ENCODE measurements at places on chromosomes 2 and 18.

DNA sequence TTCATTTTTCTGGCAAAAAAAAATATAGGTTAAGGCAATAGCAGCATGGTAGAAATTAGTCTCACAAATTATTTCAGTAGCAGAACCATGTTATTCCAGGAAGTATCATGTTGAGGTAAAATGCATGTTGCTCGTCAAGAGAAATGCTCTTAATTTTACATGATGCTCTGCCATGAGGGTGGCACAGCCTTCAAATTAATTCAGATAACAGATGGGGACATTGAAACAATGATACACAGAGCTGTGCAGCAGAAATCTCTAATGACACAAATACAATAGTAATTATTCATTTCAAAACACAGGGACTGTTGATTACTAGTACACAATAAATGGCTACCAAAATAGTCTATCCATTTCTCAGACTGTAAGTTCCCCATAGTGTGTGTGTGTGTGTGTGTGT, 24.8 kb downstream of the GAREM1 start:
- no peak for DNase-seq

DNA sequence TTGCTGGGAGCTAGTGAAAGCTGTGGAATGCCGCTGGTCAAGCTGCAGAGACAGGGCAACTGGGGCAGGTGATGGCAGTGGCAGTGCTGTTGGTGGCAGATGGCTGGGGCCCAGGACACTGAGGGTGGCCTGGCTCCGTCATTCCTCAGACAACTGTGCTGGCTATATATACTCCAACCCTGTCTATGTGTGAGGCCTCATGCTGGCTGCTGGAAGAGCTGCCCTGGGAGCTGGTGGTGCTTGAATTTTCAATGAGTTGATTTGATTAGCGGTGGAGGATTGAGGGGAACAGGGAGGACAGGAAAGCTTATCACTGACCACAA, 66.5 kb upstream of the TMEM200C start:
- DNase-seq: no peak

DNA sequence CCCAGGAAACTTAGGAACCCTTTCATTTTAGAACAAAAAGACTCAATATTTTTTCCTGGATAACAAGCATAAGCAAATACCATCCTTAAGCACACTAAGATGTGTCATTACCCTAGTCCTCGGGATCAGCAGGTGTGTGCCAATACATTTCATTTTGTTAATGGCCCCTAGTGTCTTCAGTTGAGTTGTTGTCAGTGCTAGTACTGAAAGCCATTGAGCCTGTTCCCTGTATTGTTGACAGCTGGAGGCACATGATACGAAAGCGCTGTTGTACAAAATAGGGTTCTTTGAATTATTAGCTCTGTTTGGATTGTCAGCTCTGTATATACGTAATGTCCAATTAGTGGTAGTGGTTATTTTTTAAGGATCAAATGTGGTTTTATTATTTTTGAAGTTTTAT, 29.5 kb downstream of the VAPA start:
- no peak for DNase-seq

GRCh38 chr2:240435457-240435947, at the start of gene GPC1:
Gene GPC1 (plus strand): TSS chr2:240435663. CDS start chr2:240435919, 256 bp downstream.
- DNase-seq: peak; percentile 84

DNA sequence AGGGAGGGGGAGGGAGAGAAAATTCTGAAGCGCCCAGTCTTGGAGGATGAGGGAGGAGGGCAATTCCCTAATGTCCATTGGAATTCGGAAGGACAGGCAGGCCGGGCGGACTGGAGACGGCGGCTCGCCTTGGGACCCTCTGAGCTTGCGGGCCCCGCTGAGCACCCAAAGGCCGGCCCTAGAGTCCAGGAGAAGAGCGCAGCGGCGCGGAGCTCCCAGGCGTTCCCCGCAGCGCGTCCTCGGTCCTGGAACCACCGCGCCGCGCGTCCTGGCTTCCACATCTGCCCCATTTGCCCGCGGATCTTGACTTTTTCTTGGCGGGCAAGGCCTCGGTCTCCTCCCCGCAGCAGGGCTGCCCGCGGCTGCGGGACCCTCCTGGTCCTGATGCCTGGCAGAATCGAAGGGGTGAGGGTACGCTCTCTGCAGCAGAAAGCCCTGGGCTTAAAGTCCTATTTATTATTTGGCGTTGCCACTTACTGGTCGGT, 675 bp upstream of the MLPH start:
- DNase-seq: peak; percentile 38

- no peak for DNase-seq
Measured at GRCh38 chr2:111072220-111072871, 48.4 kb upstream of the BCL2L11 start.

- no peak for DNase-seq
Measured at GRCh38 chr2:37679072-37679695, 7.7 kb upstream of the CDC42EP3 start.

- no peak for DNase-seq
Measured at GRCh38 chr2:15706424-15706823, 114.8 kb downstream of the DDX1 start.

DNA sequence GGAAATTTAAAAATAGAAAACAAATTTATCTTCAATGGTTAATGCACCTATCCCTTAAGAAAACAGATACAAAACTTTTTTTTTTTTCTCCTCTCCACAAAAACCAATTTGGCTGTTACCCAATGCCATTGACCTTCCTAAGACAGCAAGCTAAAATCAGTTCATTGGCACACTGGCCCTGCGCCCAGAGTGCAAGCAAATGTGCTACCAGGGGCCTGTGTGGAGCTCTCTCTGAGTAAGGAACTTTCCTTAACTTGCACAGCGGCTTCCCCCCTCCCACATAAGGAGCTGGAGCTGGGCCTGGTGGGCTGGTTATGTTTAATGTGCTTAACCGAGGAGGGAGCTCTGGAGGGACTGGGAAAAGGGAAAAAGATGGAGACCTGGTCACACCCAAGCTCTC, 17.6 kb upstream of the POU3F3 start:
- no peak for DNase-seq

- peak; percentile 71 for DNase-seq
Measured at GRCh38 chr2:46490521-46491141, 11.3 kb downstream of the TMEM247 start.

DNA sequence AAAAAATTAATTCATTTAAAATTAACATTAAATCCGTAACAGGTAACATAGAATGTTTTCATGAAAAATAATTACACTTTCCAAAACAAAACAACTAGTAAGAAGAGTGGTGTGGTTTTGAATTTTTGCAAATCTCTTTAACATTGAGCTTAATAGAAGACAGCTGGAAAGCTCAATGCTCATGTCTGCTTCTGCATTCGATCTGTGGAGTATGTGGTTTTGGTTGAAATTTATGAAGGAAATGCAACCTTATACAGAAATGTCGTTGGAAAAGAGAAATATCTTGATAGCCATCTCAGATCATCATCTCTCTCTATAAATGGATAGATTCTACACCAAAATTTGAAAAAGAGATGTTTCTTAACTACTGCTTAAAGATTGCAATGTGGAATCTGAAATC, 17.3 kb upstream of the FHL2 start:
- no peak for DNase-seq

GRCh38 chr2:47899915-47900816, 6.1 kb downstream of the FBXO11 start:
- DNase-seq: no peak

- DNase-seq: no peak
Measured at GRCh38 chr2:176493909-176494308, 224.7 kb downstream of the MTX2 start.

DNA sequence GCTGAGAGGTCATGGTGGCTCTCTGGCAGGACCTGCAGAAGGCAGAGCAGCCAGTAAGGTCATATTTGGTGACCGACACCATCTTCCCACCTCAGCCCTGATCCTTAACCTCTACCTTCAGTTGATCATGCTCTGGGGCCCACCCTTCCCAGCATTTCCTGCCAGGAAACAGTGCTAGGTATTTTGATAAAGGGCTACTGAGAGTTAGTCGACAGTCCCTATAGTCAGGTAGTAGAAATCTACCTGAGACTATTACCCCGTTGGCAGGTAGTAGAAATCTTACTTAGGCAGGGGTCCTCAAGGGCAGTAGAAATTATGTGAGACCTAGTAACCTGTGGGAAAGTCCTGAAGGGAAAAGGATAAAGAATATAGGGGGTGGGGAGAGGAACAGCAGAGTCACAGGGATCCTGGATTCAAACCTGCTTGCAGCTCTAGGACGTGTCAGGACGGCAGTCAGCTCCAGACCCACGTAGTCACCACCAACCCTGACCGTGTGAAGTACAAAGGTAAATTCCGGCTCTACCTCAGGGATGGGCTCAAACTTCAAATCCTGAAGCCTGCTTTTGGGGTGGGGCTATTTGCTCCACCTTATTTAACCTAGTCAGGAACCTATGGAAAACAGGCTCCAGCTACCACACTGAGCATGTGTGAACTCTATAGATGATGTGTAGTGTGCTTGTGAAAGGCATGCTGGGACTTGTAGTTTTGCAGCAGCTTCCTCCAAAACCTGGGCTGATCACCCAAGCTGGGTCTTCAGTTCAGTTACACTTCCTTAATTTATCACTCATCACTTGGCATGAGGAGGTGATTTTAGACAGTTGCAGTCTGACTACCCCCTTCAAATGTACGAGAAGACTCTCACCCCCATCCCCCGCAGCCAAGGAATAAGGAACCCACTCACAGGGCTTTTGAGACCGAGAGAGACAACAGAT, at the start of gene DQX1:
TSS of gene DQX1 (minus strand) at position 515 of the 932 bp plus-strand sequence. CDS start at position 13, 502 bp downstream.
- peak; percentile 46 for DNase-seq

GRCh38 chr2:156447761-156448160, 11.6 kb downstream of the GPD2 start:
- DNase-seq: no peak

DNA sequence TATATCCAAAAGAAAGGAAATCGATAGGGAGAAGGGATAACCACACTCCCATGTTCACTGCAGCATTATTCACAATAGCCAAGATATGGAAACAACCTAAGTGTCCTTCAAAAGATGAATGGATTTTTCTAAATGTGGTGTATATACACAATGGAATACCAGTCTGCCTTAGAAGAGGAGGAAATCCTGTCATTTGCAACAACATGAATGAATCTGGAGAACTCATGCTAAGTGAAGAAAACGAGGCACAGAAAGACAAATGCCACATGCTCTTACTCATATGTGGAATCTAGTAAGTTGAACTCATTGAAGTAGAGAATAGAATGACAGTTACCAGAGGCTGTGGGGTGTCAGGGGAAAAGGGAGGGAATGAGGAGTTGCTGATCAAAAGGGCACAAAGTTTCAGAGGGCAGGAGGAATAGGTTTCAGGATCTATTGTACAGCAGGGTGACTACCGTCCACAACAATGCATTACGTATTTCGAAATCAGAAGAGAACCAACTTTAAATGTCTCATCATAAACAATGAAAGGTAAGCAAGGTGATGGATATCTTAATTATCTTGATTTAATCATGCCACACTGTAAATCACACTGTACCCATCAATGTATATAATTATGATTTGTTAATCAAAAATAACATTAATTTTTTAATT, 46.1 kb downstream of the SIGLEC15 start:
- no peak for DNase-seq

DNA sequence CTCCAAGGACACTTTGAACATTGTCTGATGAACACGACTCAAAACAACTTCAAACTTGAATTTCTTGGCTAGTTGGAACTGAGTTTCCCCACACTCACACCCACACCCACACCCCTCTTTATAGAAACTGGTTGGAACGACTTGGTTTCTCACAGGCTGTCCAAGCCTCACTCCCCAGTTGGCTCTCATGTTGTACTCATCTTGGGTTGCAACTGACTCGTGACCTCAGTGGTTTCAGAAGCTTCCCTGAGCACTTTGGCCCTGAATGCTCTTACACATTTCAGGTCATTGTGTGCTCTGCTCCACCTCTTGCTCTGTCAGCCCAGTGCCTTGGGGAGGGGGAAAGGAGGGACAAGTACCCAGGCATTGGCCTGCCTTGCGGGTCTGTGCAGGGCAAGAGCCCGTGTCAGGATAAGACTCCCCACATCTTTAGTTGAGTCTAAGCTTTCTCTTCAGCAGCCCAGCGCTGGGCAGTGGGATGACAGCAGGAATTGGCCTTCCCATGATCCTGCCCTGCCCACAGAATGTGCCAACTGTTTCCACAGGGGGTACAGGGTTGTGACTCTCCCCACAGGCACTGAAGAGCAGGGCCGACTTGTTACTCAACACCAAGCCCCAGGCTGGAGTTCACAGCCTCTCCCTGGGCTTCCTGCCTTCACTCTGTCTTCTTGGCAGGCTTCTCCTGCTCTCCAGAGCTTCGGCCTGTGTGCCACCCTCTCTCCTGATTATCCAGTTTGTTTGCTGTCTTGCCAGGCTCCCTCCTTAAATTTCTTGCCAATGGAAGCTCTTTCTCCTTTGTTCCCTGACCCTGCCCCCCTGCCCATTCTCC, 104.6 kb downstream of the RTN4 start:
- peak; percentile 25 for DNase-seq

GRCh38 chr2:174797781-174798276, 33.6 kb upstream of the CHRNA1 start:
- DNase-seq: peak; percentile 29

DNA sequence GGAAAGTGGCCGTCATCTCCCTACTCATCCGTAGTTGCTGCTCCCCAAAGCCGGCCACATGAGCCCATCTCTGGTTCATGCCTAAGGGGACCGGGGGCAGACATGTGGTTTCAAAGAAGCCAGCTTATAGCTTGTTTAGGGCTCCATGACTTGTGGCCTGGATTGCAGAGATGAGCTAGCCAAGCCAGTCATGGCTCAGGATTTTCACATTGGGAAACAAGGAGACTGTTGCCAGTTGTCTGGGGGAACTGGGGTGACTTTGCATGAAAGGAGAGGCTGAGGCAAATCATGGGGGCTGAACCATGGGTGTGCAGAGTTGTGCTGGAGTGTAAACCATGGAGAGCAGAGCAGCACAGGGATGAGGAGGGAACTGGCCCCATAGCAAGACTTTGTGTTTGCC, 183.0 kb upstream of the APCDD1 start:
- DNase-seq: no peak

- no peak for DNase-seq
Measured at GRCh38 chr2:178954049-178954448, 95.9 kb downstream of the CCDC141 start.

DNA sequence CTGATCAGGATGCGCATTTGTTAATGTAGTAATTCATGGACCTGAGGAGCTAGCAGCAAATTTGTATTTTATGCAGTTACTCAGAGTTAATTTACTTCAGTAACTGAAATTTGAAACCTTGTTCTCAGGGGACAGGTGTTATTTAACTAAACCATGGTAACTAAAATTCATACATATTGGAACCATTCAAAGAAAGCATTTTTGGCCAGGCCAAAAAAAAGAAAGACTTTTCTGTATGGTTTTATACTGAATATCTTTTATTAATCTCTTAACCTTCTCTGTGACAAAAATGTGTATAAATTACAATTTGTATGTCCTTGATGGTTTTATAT, 4.4 kb upstream of the KLHL23 start:
- DNase-seq: no peak

DNA sequence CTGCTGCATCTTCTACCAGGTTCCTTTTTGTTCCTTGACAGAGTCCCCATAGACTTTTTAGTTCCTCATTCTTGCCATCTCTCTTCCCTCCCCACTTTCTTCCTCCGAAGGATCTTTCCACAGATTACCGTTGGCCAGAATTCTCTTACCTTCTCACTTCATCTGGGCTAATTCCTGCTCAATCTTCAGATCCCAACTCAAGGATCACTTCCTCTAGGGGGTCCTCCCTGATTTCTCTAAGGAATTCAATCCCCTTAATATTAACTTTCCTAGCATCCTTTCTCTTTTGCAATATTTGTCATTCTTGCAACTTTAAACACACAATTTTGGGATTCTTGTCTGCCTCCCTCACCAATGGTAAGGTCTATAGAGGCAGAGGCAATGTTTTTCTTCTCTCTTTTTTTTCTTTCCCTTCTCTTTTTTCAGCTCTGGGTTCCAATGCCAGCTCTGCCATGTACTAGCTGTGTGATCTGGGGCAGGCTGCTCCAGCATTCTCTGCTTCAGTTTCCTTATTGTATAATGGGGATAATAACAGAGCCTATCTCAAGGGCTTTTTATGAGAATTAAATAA, 5.4 kb upstream of the KCNE4 start:
- DNase-seq: no peak

All from eye (tissue), 1 donor.